Left lobe of liver (tissue), 2 donors: ENCODE measurements at places on chromosomes 1 and 21.
A peak's percentile ranks its signal among the peaks of the same experiment; 100 is the strongest.

- DNase-seq, result no peak
Measured at GRCh38 chr1:42137766-42138165, 15.4 kb upstream of the GUCA2B start.

GRCh38 chr1:39196244-39197215 is 8.0 kb upstream of the MACF1 start:
- no peak for DNase-seq

- DNase-seq, result no peak
Measured at GRCh38 chr1:116769561-116769977, 15.3 kb downstream of the CD2 start.

- no peak for DNase-seq
Measured at GRCh38 chr1:229753764-229754551, 127.9 kb downstream of the URB2 start.

DNA sequence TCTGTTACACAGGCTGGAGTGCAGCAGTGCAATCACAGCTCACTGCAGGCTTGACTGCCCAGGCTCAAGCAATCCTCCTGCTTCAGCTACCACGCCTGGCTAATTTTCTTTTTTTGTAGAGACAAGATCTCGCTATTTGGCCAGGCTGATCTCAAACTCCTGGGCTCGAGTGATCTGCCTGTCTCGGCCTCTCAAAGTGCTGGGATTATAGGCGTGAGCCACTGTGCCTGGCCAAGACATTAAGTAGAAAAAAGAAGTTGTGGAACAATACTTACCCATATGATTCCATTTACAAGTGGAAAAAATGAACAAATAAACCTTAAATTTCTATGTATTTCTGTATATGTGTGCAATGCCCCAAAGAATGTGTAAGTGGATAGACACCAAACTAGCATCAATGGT is 30.3 kb upstream of the ID3 start:
- DNase-seq, result no peak

DNA sequence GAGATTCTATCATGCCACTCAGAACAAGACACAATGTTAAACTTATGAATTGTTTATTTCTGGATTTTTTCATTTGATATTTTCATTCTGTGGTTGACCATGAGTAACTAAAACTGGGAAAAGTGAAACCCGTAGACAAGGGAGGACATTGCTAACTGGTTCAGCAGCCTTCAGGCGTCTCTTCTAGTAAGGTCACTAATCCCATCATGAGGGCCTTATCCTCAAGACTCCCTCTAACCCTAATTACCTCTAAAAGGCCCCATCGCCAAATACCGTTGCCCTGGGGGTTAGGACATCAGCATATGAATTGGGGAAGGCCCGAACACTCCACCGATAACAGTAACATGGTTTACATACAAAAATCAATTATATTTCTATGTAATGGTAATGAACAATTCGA is 247.6 kb downstream of the TM2D1 start:
- DNase-seq, result no peak

DNA sequence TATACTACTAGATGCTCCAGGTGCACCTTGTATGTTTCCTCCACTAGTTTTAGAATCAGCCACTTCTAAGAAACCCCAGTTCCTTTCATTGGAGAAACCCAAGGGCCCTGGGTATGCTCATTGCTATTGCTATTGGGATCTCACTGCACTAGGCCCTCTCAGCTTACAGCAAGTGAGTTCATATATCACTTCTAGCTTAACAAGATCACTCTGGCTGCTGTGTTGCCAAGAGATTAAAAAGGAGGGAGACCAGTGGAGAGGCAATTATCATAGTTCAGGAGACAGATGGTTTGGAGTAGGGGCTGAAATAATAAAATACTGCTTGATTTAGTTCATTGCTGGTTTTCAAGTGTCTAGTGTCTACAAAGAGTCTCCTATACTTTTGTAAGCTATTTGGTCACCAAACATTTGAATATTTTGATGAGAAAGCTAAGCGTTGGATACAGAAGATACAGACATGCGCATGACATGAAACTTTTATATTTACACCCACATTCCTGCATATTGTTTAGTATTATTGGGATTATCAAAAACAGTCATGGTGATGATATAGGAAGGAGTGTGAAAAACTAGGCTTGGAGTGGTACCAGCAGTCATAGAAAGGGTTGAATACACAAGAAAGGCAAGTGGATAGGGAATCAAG is 671.9 kb downstream of the ADGRL2 start:
- DNase-seq, result no peak

DNA sequence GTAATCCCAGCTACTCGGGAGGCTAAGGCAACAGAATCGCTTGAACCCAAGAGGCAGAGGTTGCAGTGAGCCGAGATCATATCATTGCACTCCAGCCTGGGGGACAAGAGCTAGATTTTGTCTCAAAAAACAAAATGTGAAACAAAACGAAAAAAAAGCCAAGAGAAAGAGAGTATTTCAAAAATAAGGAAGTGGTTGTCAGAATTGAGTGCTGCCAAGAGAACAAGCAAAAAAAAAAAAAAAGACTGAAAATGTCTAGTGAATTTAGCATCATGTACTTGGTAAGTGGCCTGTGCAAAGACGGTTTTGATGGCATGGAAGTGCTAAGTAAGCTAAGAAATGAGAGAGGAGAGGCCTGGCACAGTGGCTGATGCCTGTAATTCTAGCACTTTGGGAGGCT is 14.3 kb downstream of the KPNA6 start:
- no peak for DNase-seq

DNA sequence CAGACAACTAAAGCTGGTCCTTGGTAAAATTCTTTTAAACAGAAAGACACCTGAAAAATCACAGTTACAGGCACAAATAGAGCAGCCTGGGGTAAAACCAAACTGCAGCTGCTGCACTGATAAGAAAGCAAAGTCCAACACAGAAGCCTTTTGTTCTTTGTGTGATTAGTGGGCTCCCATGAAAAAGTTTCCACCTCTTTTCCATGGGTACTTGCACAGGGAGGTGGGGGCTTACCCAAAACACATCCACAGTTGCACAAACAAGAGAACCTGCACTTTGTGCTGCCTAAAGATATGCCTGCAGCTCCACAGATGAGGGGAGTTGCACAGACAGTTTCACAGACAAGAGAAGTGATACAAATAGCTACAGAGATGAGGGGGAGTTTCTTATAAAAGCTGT is 106.7 kb upstream of the SLC5A9 start:
- no peak for DNase-seq

GRCh38 chr1:155499263-155499662 is 63.3 kb downstream of the ASH1L start:
- no peak for DNase-seq

- no peak for DNase-seq
Measured at GRCh38 chr21:16537501-16537900, 807.7 kb downstream of the USP25 start.

GRCh38 chr1:87428883-87429282 is 100.2 kb downstream of the LMO4 start:
- DNase-seq, result no peak

DNA sequence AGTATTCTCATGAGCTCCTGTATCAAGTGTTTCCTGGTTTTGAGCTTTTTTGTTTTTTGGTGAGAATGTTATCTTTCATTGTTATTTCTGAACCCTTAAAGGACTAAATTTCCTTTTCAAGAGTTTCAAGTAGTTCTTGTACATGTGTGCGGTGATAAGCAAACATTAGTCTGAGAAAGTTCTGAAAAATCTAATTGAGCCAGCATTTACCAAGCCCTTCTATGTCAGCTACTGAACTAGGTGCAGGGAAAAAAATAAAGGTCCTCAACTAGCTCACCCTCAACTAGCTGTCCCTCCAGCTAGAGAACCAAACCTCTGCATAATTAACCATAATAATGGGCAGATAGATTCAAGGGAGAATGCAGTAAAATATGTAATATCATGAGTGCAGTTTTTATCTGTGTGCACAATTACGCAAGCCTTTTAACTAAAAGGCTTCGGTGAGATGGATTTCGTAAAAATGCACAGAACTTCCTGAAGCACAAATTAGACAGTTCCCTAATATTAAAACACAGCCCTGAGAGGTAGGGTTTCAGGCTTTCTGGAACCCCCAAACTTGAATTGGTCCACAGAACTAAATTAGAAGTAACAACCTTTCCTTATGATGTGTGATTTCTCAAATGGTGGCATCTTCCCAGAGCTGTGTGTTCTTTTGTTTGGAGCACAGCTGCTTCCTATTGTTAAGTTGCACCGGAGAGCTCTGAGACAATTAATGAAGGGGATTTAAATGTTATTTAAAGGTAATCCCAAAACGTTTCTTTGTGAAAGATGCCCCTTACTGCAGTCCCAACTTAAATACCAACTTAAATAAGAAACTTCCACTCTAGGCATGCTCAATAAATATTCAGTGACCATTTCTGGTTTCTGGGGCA is 165.8 kb downstream of the NFIA start:
- DNase-seq, result no peak

- no peak for DNase-seq
Measured at GRCh38 chr1:12005488-12006166, 13.7 kb upstream of the MIIP start.

DNA sequence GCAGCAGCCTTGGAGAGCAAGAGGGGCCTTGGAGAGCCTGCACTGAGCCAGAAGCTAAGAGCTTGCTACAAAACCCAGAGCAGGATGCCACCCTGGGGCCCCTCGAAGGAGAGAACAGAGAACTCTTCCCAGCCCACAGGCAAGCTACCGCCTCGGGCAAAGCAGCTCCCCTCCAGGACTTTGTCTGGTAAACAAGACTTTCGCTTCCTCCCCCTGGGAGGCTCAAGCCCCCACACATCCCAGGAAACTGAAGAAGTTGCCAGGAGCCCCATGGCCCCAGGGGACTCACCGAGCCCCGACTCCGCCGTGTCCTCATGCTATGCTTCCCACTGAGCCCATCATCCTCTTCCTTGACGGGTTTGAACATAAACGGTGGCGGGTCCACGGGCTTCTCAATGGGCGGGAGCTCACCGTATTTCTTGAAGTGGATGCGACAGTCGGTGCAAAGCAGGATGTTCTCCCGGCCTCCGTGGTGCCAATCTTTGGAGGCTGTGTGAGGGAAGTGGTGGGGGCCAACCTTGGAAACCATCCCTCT is 45.9 kb downstream of the SLC45A1 start:
- DNase-seq, result no peak

DNA sequence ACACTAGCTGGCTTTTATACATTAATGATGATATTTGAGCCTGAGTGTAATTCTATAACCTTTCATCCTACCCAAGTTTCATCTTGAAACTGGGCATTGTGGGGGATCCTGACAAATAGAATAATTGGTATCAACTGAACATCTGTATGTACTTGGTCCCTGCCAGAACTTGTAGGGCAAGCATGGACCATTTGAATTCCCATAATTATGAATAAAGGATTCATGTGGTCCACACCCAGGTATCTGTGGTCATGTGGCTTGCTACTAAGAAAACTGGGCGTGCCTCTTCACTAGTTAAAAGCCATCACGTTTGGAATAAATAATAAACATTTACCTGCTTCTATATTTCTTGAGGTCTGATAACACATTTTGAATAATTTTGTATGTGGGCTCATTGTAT is 20.6 kb upstream of the VTCN1 start:
- no peak for DNase-seq

GRCh38 chr21:29521872-29522271 is 223.2 kb downstream of the BACH1 start:
- DNase-seq, result no peak

GRCh38 chr1:202587859-202588485 is 122.3 kb downstream of the SYT2 start:
- DNase-seq, result no peak

DNA sequence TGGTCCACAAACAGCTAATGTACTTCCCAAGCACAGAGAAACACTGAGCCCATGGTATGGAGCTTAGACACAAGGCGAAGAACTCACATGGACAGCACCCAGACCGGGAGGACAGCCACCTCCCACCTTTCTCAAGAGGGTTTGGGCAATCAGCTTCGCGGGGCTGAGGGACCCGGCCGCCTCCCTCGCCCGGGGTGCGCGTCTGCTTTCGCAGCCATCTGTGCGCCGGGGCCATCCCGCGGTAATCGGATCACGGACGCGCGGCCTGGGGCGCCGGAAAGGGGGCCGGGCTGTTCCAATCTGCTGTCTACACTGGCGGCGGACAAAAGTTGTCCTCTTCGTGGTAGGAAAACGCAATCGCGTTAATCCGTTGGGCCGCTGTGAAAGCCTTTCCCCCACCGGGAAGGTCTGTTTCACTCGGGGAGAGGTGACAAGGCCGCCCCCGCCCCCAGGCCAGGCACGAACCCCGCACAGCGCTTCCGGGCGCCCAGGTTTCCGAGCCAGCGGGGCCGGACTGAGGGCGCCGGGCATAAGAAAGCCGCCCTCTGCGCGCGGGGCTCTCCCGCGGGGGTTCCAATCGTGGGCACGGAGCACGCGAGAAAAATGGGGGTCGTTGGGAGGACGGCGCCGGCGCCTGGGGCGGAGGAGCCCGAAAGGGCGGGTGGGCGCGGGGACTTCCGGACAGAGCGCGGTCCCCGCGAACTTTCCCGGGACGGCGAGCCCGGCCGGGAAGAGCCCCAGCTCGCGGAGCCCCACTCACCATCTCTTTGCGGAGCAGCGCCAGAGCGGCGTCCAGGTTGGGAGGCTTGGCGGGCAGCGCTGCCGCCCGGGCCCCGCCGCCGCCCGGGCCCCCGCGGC is 664 bp downstream of the FAM89A start:
- DNase-seq, result peak; percentile 50
